Fibroblast of the aortic adventitia (primary cell): ENCODE measurements at places on chromosomes 11 and 22.

DNA sequence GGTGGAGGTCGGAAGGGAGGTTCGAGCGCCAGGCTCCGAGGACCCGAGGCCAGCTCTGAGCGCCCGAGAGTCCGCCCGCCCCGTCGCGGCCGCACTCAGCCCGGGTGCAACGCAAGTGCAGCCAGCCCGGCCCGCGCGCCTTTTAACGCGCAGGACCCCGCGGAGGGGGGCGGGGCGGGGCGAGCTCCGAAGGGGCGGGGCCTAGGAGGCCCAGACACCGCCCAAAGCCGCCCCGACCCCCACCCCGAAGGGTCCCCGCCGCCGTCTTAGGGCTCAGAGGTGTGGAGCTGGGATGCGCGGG, at the start of gene PHOX2A:
Gene PHOX2A, minus strand, starts transcription at position 117 of the 301 bp plus-strand sequence. CDS start 172 bp downstream, outside the sequence.
- no peak for DNase-seq

- peak; percentile 33 for DNase-seq
Observed at GRCh38 chr11:2991452-2992233, 486 bp downstream of the NAP1L4 start.

DNA sequence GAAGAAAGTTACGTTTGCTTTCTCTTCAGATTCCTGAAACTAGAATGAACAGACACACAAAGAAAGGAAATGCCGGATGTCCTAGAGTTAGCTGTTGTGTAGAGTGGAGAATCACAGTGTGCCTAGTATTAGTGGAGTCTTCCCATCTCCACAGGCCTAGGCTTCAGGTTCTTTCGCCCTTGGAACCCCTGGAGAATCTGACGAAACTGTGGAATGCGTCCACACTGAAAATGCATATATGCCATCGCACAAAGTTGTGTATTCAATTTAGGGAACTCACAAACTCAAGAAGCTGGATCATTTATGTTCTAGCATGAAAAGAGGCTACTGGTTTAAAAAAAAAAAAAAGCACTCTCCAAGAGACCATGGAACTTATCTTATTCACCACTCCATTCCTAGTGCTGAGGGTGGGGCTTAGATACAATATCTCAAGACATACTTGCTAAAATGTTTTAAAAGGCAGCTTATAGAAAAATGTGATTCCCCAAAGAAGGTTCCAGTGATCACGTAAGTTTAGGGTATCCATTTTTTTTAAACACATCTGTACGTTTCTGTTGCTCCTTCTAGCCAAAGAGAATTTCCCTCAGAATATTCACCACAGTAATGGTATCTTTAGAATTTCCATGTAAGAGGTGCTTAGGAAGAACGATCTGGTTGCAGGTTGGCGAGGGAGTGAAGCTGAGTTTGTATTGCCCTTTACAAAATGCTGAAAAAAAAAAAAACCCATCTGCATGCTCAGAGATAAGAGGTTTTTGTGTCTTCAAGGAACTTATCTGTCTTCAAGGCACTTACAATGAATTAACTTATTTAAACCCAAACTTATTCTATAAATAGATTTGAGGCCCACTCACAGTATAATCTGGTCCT, 20.0 kb downstream of the MAML2 start:
- DNase-seq: no peak

- no peak for DNase-seq
Observed at GRCh38 chr11:101277036-101277435, 147.4 kb upstream of the PGR start.

GRCh38 chr11:88175569-88176075, 379 bp upstream of the RAB38 start:
- DNase-seq: no peak

- no peak for DNase-seq
Observed at GRCh38 chr11:15216678-15217077, 102.0 kb downstream of the INSC start.

- DNase-seq: no peak
Observed at GRCh38 chr22:48677621-48678020, 1150.1 kb downstream of the BRD1 start.

GRCh38 chr11:8720352-8720751, 37.8 kb downstream of the RPL27A start:
- DNase-seq: no peak

GRCh38 chr11:86571273-86571948, 101.0 kb downstream of the ME3 start:
- DNase-seq: no peak

DNA sequence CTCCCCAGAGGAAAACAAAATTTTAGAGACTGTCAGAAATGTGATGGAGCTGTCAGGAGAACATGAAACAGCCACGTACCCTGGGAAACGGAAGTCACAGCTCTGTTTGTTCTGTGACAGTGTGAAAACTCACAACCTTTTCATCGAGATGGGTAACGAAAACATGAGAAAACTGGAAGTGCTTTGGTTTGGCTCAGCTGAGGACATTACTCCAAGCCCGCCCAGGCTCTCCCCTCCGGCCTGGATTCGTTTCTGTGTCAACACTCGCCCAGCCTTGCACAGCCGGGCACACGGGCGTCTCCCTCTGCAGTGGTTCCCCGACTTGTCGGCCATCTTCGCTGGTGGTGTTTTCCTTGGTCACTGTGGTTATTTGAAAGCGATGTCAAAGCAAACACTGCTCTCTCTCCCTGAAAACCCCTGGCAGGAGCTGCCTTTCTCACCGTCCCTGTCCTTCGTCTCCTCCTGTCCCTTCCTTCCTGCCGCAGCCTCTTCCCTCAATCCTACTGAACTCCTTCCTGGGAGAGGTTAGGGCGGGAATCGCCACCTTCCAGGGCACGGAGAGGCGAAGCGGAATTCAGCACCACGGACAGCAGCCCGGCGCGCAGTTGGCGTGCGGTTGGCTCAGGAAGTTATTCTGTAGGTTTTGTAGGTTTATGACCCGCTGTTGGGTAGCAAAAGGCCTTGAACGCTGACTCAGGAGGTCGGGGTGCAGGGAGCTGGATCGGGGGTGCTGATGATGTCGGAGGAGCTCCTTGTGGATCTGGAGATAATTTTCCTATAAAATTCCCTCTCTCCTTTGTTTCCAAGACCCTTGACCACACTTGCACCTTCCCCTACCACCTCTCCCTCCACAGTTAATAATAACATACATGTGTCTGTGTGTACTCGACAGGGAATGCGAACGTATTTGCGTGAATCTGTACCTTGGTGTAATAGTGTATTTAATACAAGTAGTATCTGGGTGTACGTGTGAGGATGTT, 13.1 kb upstream of the RPS19BP1 start:
- DNase-seq: peak; percentile 46

GRCh38 chr22:38919631-38920190, 37.7 kb upstream of the APOBEC3A start:
- peak; percentile 28 for DNase-seq

DNA sequence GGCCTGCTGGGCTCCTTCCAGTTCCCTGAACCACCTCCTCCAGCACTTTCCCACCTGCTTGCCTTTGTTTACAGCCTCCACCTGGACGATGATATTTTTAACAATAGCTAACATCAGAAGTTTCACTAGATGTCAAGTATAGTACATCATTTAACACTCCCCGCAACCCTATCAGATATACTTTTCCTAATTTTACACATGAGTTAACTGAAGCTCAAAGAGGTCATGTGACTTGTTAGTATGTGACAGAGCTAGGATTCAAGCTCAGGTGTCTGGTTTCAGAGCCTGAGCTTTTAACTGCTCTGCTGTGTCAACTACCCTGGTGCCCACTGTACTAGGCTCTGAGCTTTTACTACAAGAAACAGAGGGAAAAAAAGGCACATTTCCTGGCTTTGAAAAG, 14.3 kb upstream of the HPX start:
- DNase-seq: no peak

GRCh38 chr22:46801331-46801811, 38.9 kb downstream of the TBC1D22A start:
- DNase-seq: no peak

DNA sequence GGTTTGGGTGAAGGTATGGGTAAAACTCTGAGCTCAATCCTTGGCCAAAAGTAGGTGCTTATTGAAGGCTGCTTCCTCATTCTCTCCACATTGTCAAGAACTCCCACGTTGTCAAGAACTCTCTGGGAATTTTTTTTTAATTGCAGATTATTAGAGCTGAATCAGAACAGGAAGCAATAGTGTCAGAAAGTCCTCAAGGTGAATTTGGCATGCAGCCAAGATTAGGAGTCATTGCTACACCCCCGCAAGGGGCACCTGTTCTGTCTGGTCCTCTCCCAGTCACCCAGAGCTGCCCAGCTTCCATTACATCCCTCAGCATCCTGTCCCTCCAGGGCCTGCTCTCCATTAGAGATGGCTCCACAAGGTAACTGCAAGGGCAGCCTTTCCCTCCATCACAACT, 996.5 kb downstream of the OPCML start:
- DNase-seq: no peak

DNA sequence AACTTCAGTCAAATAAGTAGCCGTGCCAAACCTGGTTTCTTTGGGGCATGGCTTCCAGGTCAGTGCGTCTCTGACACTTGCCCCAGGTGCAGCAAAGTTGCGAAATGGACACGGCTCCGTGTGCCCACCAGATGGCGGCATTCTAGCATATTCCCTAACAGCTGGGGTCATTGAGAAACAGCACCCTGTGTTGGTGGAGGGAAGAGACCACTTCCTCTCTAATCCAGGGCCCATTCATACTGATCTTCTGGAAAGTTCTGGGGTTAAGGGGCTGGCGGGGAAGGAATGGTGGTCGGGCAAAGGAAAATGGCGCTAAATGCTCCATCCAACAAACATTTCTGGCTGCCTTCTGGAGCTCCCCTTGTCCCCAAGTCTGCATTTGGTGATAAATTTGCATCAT, 141.2 kb upstream of the TIMP3 start:
- peak; percentile 78 for DNase-seq

DNA sequence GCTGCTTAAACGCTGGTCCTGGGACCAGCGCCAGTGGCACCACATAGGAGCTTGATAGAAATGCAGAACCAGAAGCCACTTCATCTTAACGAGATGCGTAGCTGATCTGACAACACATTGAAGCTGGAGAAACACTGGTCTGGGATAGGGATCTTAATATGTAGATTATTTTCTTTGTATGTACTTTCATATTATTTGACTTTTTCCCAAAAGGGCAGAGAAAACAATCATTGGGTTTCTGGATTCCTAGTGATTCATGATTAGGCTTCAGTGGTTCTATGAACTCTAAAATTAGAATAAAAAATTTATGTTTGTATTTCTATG, 12.3 kb downstream of the MPEG1 start:
- DNase-seq: no peak

GRCh38 chr11:111417766-111418435, 38.8 kb upstream of the POU2AF1 start:
- DNase-seq: peak; percentile 89

- DNase-seq: peak; percentile 69
Observed at GRCh38 chr11:100929377-100929776, 200.2 kb downstream of the PGR start.

- DNase-seq: no peak
Observed at GRCh38 chr11:132874638-132875037, 657.7 kb downstream of the OPCML start.

- no peak for DNase-seq
Observed at GRCh38 chr22:45977551-45978274, 751 bp upstream of the WNT7B start.

- no peak for DNase-seq
Observed at GRCh38 chr22:31692186-31692886, 30.3 kb upstream of the PISD start.

DNA sequence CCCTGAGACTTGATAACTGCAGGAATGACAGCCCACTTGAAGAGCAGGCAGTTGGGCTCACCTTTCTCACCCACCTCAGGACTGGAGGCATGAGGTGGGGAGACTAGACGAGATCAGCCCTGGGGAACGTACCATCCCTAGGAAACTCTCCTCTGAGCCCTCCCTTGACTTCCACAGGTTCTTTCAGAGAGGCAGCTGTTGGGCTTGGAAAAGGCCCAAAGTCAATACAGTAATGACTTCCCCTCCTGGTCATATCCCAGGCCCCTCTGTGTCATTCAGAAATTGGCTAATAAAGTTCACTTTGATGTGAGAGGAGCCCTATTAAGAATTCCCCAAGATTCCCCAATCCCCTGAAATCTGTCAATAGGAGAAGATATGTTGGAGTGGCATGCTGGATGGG, 5.8 kb upstream of the NECTIN1 start:
- DNase-seq: no peak

DNA sequence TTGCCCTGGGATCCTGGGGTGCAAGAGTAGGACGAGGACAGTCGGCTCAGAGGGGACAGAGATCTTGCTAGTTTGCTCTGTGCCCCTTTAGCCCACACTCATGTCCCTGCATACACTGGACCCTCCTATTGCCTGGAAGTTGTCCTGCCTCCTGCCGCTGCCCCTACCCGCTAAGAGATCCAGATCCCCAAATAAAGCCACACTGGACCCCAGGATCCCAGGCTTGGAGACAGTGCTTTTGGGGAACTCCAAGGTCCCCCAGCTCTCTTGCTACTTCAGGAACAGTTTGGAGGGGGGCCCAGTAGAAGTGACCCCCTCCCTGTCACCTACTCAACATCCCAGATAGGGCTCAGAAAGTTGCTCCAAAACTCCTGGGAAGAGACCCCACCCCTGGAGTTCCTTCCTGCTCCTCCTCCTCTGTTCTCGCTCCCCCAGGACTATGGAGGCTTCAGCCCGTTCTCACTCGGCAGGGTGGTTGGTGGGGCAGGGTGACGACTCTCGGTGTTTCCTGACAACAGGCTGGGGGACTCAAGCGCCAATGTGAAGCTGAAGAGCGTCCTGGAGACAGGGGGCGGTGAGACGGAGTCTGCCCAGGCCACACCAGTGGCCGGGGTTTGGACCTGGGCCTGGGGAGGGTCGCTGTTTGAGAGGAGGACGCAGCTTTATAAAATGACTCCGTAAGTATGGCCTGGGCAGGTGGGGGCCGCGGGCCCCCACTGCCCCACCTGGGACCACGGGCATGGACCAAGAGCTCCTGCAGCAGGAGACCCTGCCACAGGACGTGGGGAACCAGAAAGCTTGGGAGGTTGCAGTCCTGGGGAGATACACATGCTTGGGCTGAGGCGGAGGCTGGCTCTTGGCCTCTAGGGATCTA, 19.2 kb upstream of the TUB start:
- DNase-seq: no peak

DNA sequence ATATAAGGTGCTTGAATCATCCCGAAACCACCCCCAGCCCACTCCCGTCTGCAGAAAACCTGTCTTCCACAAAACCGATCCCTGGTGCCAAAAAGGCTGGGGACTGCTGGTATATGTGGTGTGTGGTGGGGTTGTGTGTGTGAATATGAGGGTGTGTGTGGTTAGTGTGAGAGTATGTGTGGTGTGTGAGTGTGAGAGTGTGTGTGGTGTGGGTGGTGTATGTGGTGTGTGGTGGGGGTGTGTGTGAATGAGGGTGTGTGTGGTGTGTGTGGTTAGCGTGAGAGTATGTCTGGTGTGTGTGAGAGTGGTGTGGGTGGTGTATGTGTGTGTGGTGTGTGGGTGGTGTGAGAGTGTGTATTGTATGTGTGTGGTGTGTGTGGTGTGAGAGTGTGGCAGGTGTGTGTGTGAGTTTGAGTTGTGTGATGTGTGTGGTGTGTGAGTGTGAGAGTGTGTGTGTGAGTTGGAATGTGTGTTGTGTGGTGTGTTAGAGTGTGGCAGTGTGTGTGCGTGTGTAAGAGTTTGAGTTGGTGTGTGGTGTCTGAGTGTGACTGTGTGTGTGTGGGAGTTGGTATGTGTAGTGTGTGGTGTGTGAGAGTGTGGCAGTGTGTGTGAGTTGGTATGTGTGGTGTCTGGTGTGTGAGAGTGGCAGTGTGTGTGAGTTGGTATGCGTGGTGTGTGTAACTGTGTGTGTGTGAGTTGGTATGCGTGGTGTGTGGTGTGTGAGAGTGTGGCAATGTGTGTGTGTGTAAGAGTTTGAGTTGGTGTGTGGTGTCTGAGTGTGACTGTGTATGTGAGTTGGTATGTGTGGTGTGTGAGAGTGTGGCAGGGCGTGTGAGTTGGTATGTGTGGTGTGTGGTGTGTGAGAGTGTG, 6.5 kb downstream of the UPK3A start:
- DNase-seq: no peak

GRCh38 chr22:46652847-46653331, 32.7 kb downstream of the GRAMD4 start:
- DNase-seq: peak; percentile 43
